Small intestine (tissue), 16 donors: ENCODE measurements at places on chromosomes 1 and 21. TPM values are rescaled to one million over a fixed set of nuclear protein-coding genes. Genes with fewer than 3 reads are reported as not detected.

Gene CFAP107
- polyA plus RNA-seq, result not detected

Gene OR10X1
- polyA plus RNA-seq, result not detected

DNA sequence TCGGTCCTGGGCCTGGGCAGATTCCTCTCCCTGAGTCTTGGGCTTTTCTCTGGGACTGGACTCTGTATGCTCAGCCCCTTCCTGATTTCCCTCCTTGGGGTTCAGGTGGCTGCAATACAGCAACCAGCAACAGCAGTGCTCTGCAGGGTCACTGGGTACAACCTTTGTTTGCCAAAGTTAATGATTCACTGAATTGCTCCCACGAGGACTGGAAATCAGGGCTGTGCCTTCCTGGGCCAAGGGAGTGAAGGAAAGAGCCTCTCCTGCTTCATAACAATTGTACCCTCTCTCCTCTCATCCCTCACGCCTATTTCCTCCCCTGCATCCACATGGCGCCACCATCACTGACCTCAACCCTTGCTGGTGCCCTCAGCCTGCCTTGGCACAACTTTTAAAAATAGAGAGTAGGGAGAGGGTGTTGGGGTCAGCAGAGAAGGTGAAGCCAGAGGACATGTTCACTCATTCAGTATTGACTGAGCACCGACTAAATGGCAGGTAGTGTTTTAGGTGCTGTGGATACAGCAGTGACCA is 52.8 kb upstream of the GOLT1A start:
- DNase-seq, result peak; percentile 93
- no peaks in the 10 kb centered on the region for H3K27me3 ChIP-seq
- H3K4me1 ChIP-seq, result peaks cover 3% of the 10 kb centered on the region
- peak overlapping the region; percentile 69 for H3K27ac ChIP-seq
- no peak overlapping the region for H3K4me3 ChIP-seq

Gene ASCL5
- polyA plus RNA-seq, result 0.15 TPM

Gene LCE2A
- polyA plus RNA-seq, result not detected

Gene DPM3
- polyA plus RNA-seq, result 306 TPM

GRCh38 chr1:27522432-27523336 is 32.7 kb upstream of the WASF2 start:
- H3K27me3 ChIP-seq, result no peaks in the 10 kb centered on the region

DNA sequence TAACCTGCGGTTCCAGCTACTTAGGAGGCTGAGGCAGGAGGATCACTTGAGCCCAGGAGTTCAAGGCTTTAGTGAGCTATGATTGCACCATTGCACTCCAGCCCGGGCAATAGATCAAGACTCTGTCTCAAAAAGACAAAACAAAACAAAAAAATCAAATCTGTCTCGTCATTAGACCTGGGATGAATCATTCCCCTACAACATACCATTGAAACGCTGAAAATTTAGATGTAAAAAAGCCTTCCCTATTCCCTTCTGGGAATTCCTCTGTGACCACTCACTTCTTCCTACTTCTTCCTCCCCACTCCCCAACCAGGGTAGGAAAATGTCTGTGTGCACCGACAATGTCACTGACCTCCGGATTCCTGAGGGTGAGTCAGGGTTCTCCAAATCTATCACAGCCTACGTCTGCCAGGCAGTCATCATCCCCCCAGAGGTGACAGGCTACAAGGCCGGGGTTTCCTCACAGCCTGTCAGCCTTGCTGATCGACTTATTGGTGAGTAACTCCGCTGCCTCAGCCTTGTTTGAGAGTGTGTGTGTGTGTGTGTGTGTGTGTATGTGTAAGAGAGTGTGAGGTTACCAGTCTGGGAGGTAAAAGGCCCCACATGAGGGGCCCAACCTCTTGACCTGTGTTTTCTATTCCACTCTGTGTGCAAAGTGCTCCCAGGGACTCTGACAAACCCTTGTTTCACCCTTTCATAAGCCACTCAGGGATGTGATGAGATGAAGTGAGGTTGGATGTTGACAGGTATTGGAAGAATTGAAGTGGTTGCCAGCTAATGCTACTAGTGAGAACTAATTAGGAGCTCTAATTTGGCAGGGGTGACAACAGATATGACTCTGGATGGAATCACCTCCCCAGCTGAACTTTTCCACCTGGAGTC is 16.3 kb upstream of the SARS1 start:
- H3K36me3 ChIP-seq, result peaks cover 36% of the 10 kb centered on the region
- no peak overlapping the region for H3K4me3 ChIP-seq
- no peak overlapping the region for H3K27ac ChIP-seq

DNA sequence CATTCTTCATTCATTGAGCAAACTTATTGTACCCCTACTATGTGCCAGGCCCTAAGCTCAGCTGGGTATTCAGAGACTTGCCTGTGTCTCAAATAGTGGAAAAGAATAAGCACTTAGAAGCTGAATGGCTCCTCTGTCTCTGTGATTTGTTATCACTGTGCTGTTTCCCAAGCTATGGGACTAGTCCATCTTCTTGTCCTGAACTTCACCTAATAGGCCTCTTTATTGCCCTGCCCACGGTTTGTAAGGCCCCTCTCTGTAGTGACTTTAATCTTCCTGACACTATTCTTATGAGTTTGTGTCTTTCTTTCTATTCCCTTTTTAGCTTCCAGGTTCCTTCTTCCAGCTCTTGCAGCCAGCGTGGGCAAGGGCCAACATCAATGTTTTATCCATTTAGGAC is 85.4 kb upstream of the LPGAT1 start:
- no peak overlapping the region for H3K4me3 ChIP-seq
- H3K27me3 ChIP-seq, result no peaks in the 10 kb centered on the region
- H3K36me3 ChIP-seq, result no peaks in the 10 kb centered on the region
- no peak overlapping the region for H3K27ac ChIP-seq

Gene MPZ
- 3.5 TPM for polyA plus RNA-seq

GRCh38 chr1:42290130-42290529 is 44.9 kb downstream of the FOXJ3 start:
- H3K27me3 ChIP-seq, result no peaks in the 10 kb centered on the region
- no peak overlapping the region for H3K27ac ChIP-seq
- H3K36me3 ChIP-seq, result peaks cover 10% of the 10 kb centered on the region
- H3K4me1 ChIP-seq, result no peaks in the 10 kb centered on the region
- H3K4me3 ChIP-seq, result no peak overlapping the region
- no peak for DNase-seq

DNA sequence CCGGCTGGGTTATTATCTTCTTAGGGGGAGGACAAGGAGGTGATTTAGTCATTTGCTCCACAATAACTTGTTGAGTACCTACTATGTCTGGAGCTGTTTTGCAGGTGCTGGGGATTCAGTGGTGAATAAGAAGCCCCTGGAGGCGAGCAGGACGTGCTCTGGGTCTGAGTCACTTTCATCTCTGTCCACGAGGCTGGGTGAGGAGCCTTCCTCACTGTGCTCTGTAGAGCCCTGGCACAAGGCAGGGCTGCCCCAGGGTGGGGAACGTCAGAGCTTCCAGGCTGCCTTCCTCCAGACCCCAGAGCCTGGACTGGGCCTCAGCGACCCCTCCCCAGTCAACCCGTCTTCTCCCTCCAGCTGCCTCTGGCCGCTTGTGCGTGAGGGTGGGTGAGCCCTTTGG is 2.5 kb upstream of the PADI6 start:
- DNase-seq, result no peak
- H3K4me3 ChIP-seq, result no peak overlapping the region
- peaks cover 2% of the 10 kb centered on the region for H3K27me3 ChIP-seq

DNA sequence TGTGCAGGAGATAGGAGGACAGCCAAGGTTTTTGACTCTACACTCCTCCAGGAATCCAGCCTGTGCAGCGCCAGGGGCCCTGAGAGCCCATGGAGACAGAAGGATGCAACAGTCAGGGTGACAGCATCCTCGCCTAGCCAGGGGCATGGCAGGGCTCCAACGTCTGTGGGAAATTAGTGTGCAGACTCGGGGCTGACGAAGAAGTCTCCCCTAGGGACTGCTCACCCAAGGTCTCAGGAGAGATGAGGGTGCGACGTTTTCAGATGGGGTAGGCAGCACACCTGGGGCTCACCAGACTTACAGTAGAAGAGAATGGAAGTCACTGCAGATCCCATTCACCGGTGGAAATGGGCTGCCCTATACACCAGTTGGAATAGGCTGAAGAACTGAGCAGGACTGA is 241.7 kb downstream of the SETD4 start:
- H3K27ac ChIP-seq, result no peak overlapping the region
- H3K36me3 ChIP-seq, result no peaks in the 10 kb centered on the region
- no peaks in the 10 kb centered on the region for H3K27me3 ChIP-seq
- no peaks in the 10 kb centered on the region for H3K4me1 ChIP-seq
- no peak overlapping the region for H3K4me3 ChIP-seq

DNA sequence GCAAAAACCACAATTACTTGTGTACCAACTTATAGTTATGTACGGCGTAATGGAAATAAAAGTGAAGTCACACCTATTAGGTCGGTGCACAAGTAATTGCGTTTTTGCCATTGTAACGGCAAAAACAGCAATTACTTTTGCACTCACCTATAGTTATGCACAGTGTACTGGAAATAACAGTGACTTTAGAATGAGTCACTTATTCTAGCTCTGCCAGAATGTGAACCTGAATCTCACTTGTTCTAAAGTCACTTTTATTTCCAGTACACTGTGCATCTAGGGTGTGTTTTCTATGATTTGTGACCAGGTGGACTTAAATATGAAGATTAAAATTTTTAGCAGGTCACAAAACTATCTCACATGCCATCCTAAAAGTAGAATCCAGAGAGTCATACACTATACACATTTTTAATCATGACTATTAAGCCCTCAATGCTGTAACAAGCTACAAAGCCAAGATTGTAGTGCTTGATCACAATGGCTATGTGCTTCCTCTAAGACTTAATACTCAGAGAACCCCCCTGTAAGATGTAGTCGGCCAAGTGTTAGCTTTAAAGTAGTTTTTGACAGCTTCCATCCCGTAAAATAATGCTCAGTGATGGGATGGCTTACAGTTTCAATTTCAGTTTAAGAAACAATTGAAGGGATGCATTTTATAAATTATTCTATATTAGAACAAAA is 218.8 kb downstream of the NEGR1 start:
- no peak overlapping the region for H3K27ac ChIP-seq
- no peaks in the 10 kb centered on the region for H3K36me3 ChIP-seq
- no peak overlapping the region for H3K4me3 ChIP-seq
- no peaks in the 10 kb centered on the region for H3K27me3 ChIP-seq

GRCh38 chr1:236201786-236202185 is 59.4 kb downstream of the GPR137B start:
- H3K4me1 ChIP-seq, result no peaks in the 10 kb centered on the region
- no peak overlapping the region for H3K4me3 ChIP-seq
- no peak overlapping the region for H3K27ac ChIP-seq
- H3K27me3 ChIP-seq, result no peaks in the 10 kb centered on the region
- no peak for DNase-seq
- peaks cover 5% of the 10 kb centered on the region for H3K36me3 ChIP-seq

- no peaks in the 10 kb centered on the region for H3K36me3 ChIP-seq
- peaks cover 11% of the 10 kb centered on the region for H3K27me3 ChIP-seq
- DNase-seq, result no peak
- no peak overlapping the region for H3K4me3 ChIP-seq
Measured at GRCh38 chr1:46171871-46172270, 3.0 kb upstream of the TSPAN1 start.
